ENCODE measurements at places on chromosomes 11 and 22. TPM values are rescaled to one million over a fixed set of nuclear protein-coding genes. Genes with fewer than 3 reads are reported as not detected.

Gene GAL3ST1
- 4.0 TPM for total RNA-seq

Gene MS4A14
- not detected for total RNA-seq

Gene ADM
- total RNA-seq, result 68.1 TPM

Gene IGLL1
- total RNA-seq, result not detected

Gene TTC36
- total RNA-seq, result 0.62 TPM

Gene PGM2L1
- 17.4 TPM for total RNA-seq

Gene MRPL16
- total RNA-seq, result 34.5 TPM

Gene DNAJB7
- total RNA-seq, result not detected

Gene CKAP5
- total RNA-seq, result 49.0 TPM

Data from kidney epithelial cell (primary cell).